Epithelial cell of esophagus (primary cell): ENCODE measurements at places on chromosomes 11 and 22.
A peak's percentile ranks its signal among the peaks of the same experiment; 100 is the strongest.

DNA sequence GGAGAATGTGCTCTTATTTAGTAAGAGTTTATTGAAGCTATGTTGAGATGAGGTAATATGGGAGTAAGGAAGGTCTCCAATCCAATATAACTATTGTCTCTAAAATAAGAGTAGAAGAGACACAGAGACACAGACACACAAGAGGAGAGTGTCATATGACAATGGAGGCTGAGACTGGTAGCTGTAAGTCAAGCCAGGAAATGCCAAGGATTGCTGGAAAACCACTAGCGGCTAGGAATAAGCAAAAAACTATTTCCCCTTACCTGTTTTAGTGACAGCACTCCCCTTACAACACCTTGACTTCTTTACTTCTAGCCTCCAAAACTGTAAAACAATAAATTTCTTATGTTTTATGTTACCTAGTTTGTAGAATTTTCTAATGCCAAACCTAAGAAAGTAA is 1652.8 kb downstream of the LRRC4C start:
- DNase-seq: no peak

DNA sequence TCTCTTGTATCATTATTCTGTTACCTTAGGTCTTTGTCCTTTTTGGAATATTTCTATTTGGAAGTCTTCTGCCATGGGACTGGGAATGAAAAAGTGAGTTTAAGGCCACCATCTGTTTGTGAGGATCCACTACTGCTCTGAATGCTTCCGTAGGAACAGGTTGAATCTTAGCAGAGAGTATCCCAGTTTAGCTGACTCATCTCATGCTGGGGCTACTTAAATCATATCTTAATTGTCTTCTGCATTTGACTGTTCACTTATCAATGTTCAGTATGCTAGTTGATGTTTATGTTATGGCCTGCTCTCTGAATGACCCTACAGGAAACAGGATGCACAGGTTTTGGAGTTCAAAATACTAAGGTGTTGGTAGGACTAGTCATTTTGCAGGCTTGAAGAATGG is 1.4 kb upstream of the OR52I2 start:
- DNase-seq: no peak

GRCh38 chr11:105273660-105274280 is 134.2 kb upstream of the CARD18 start:
- DNase-seq: no peak

DNA sequence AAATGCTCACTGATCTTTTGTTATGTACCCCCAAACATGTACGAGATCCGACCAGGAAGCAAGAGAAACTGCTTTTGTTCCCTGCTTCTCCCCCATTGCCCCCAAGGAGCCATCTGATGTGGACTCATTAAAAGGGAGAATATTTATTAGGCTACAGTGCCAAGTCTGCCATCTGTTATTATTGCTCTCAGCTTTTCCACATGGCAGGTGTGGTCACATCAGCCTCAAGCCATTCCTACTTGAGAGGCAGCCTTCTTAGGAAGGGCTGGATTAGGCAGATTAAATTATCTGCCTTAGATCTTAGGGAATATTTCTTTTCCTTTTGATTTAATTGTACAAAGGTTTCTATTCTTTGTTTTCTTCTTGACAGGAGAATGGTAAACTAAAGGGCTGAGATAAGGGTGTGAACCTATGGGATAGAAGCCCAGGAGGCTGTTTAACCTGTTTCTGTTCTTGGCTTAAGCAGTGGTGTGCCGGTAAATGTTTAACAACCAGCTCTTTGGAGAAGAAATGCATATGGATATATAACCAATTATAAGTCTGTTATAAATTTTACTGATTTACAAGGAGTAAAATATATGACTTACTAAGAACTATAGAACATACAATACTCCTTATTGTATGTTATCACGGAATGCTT is 88.8 kb downstream of the PDHX start:
- peak; percentile 69 for DNase-seq

DNA sequence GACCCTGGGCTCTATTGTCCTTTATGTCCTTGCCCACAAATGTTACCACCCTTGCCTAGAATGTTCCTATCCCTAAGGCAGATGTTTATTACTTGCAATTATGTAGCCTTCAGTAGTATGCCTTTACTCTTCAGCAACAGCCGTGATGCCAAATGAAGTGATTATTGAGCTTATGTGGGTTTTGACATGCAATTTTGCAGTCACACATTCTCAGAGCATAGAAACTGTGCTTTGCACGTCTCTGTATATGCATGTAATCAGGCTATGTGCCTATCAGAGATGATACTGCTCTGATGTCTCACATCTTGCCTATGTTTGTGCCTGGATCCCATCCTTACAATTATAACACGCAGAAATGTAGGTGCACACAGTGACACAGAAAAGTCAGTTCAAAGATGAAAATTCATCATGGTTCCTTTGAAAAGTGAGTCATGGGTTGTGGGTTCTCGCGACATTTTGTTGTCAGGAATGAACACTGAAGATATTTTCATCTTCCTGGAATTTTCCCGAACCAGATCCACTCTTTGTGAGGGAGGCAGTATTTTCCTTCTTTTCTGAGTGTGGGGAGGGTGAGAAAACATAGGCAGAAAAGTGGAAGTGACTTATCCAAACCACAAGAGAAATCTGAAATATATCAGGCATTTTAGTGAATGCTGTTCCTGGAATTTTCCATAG is 81.1 kb downstream of the BMAL1 start:
- no peak for DNase-seq

- peak; percentile 50 for DNase-seq
Measured at GRCh38 chr11:28966951-28967350, 858.8 kb downstream of the METTL15 start.

- DNase-seq: no peak
Measured at GRCh38 chr11:1412377-1413095, 22.8 kb downstream of the BRSK2 start.

- no peak for DNase-seq
Measured at GRCh38 chr11:47106798-47107411, 69.8 kb downstream of the ARFGAP2 start.

DNA sequence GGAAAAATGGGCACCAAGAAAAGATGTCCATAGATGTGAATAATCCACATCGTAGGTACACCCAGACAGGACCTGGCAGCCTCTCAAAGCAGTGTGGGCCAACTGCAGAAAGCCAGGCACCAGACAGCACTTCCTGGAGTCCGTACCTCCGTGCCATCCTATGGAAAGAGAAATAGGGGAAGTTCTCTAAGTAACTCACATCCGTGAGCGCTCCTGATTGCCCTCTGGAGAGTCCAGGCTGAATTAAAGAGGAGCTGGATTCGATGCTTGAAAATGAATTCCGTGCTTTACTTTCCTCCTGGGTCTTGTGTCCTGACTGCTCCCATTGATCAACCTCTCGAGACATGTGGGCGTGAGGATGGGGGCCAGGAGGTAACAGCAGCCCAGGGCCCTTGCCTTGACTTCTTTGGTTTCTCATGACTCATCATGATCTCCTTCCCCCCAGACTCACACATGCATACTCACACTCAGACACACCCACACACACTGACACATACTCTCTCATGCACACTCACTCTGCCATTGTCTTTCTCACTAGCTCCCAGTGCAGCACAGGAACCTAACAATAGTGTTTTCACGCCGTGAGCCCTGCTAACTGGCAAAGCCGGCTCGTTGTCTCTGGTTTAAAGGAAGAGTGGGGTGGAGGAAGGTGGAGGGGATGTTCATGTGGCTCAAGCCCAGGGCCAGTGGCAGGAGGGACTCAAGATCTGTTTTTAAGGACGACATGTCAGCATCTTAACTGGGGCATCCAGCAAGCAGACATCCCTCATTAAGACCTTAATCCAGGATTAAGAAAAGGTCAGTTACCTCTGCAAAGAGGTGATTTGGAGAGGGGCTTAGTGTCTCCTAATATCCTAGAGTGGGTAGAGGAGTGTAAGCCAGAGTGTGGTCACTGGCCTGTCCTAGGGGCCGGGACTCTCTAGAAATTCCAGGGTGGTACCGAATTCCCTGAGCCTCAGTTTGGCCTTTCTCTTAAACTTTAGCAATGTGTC is 104.2 kb downstream of the SCN3B start:
- DNase-seq: peak; percentile 13

GRCh38 chr11:64810891-64811272 is 531 bp upstream of the MEN1 start:
- DNase-seq: no peak

DNA sequence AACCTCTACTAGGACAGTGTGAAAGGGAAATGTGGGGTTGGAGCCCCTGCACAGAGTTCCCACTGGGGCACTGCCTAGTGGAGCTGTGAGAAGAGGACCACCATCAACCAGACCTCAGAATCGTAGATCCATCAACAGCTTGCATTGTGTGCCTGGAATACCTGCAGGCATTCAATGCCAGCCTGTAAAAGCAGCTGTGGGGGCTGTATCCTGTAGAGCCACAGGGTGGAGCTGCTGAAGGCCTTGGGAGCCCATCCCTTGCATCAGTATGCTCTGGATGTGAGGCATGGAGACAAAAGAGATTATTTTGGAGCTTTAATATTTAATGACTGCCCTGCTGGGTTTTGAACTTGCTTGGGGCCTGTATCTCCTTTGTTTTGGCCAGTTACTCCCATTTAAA is 46.3 kb downstream of the PGR start:
- DNase-seq: no peak

DNA sequence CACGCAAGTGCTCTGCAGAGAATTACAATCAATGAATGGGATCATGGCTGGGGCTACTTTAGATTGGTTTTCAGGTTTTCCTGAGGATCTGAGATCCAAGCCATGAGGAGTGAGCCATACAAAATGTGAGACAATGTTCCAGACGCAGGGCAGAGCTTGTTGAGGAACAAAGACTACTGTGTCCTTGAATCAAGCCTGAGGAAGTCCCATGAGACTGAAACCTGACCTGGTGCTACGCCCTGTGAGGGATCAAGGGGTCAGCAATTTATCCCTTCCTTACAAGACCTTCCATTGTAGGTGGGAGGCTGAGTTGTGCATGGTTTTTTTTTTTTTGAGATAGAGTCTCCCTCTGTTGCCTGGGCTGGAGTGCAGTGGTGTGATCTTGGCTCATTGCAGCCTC is 2.1 kb downstream of the INCENP start:
- no peak for DNase-seq

DNA sequence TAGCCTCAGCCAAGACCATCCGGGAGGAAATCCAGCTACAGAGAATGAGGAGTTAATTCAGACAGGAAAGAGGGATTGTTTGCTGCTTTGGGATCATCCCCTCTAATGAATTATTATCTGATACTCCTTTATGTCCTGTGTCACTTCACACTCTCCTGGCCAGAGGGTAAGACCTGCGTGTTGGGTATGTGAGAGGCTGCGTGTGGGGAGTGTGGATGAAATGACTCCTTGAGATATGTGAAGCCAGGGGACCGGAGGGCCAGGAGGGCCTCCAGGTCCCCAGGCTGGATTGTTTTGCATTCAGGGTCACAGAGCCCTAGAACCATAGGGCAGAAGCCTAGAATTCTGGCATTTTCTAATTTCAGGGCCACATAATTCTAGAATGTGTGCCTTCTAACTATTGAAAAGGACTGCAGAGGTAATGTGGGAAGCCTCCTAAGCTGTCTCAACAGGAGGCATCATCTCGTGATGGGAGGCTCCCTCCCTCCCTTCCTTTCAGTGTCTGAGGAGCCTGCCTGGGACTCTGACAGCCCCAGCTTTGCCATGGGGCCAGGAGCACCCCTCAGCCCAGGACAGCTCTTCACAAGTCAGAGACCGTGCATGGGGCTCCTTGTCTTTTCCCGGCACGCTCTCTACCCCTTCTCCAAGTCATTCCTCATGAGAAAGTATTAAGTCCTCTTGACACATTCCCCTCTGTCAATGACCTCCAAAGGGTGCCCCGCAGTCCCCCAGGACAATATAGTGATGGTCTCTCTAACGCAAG is 3.7 kb downstream of the TPBGL start:
- DNase-seq: no peak

DNA sequence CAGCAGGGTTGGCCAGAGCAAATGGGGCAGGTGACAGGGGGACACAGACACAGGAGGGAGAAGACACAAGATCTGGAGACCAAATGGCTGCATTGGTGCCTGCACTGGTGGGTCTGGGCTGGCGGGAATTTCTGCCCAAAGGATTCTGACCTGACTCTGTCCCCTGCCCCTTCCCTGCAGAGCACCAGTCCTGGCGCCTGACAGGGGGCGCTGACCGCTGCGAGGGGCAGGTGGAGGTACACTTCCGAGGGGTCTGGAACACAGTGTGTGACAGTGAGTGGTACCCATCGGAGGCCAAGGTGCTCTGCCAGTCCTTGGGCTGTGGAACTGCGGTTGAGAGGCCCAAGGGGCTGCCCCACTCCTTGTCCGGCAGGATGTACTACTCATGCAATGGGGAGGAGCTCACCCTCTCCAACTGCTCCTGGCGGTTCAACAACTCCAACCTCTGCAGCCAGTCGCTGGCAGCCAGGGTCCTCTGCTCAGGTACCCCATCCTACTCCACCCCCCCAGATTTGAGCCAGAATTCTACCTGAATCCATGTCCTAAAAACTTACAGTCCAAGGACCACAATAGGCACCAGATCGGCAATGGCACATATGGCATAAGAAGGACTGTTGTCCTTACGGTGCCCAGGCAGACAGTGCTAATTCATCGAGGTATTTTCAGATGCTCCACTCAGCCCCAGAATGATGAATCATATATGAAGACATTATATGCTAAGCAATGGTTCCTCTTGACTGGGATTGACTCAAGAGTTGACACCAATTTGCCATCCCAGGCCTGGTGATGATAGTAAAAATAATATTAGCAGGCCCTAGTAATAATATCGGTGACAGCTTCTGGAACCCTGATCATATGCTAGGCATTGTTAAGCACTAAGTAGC is 38.2 kb downstream of the CD6 start:
- no peak for DNase-seq

GRCh38 chr22:28002181-28002700 is 83.2 kb upstream of the PITPNB start:
- DNase-seq: no peak

DNA sequence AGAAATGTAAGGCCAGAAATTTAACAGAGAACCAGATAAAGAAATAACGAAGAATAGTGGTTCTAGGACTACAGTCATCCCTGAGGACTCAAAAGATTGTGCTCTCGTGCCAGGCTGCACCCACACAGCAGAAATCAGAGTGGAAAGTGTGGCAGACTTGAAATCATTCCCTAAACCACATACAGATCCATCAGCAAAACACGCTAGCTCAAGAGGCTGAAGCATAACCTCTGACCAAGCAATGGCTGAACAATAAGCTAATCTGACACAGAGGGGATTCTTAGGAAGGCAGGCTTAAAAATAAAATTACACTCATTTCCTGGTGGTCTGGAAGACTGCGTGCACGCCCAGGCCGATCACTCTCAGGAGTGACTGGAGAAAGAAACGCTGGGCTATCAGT is 19.0 kb downstream of the NCF4 start:
- no peak for DNase-seq

GRCh38 chr11:72759468-72759985 is 7.3 kb upstream of the ARAP1 start:
- DNase-seq: no peak

- DNase-seq: no peak
Measured at GRCh38 chr11:73428227-73428626, 52.0 kb downstream of the RELT start.

DNA sequence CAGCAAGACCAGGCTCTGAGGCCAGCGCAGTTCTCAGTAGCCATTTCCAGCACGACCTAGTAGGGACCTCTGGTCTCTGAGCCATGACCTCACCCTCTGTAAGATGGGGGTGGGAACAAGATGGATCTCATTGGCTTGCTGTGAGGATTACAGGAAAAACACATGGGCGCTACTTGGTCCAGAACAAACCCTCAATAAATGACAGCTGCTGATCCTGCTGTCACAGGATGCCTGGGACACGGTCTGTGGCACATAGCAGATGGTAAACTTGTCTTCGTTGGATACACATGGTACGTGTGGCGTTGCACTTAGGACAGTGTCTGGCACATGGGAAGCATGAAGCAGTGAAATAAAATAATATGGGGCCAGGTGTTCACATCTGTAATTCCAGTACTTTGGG is 4.5 kb upstream of the KCTD17 start:
- DNase-seq: no peak
